ENCODE measurements at places on chromosomes 7 and 10. TPM values are rescaled to one million over a fixed set of nuclear protein-coding genes. Genes with fewer than 3 reads are reported as not detected.

DNA sequence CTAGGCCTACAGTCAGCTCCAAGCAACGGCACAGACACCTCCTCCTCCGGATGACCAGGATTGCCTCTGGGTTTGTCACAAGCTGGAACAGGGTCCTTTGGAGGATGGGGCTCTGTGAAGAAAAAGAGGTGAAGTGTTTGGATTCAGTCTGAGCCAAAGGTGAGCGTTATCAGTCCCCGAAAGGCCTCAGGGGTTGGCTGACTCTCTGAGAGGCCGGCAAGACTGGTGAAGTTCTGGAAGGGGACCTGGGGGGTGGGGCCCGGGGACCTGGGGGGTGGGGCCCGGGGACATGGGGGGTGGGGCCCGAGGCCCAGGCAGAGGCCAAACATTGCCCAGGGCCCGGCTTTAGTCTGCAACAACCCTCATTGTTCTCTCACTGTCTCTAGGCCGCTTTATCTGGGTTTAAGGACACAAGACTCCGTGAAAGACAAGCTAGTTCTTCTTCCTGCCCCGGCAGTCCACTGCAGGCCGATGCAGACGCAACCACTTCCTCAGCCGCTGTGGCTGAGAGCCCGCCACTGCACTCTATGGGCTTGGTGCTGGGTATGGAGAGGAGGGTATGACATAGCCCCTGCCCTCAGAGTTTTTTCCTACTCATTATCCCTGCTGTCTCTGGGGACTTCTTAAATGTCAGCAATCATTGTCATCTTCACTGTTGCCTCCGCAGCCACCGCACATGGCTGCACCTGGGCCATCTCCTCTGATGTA, 27.4 kb upstream of the PSAP start:
- DNase-seq = no peak
- H3K4me1 ChIP-seq = no peaks in the 10 kb centered on the region
- no peaks in the 10 kb centered on the region for H3K36me3 ChIP-seq
- H3K27me3 ChIP-seq = no peaks in the 10 kb centered on the region
- no peak overlapping the region for H3K27ac ChIP-seq

GRCh38 chr10:72295330-72295910, 21.7 kb downstream of the DDIT4 start:
- H3K27ac ChIP-seq = peak overlapping the region; percentile 98
- DNase-seq = no peak
- peaks cover 88% of the 10 kb centered on the region for H3K4me1 ChIP-seq

GRCh38 chr10:118957443-118957825, 72.1 kb upstream of the NANOS1 start:
- DNase-seq = no peak
- H3K4me1 ChIP-seq = peaks cover 9% of the 10 kb centered on the region
- no peaks in the 10 kb centered on the region for H3K36me3 ChIP-seq
- H3K27me3 ChIP-seq = no peaks in the 10 kb centered on the region
- no peak overlapping the region for H3K4me3 ChIP-seq

- H3K4me1 ChIP-seq = no peaks in the 10 kb centered on the region
- no peak overlapping the region for H3K4me3 ChIP-seq
These were observed 229.6 kb downstream of the NSUN6 start for GRCh38 chr10:18421726-18422293.

GRCh38 chr10:5143137-5143536, 41.8 kb downstream of the AKR1C8 start:
- no peak overlapping the region for H3K27ac ChIP-seq
- H3K27me3 ChIP-seq = no peaks in the 10 kb centered on the region
- no peak overlapping the region for H3K4me3 ChIP-seq
- no peak for DNase-seq
- H3K4me1 ChIP-seq = no peaks in the 10 kb centered on the region
- no peaks in the 10 kb centered on the region for H3K36me3 ChIP-seq

GRCh38 chr10:71112138-71112785, 100.1 kb upstream of the UNC5B start:
- H3K27me3 ChIP-seq = no peaks in the 10 kb centered on the region
- no peak for DNase-seq
- no peaks in the 10 kb centered on the region for H3K4me1 ChIP-seq
- no peaks in the 10 kb centered on the region for H3K36me3 ChIP-seq
- no peak overlapping the region for H3K4me3 ChIP-seq
- no peak overlapping the region for H3K27ac ChIP-seq

Gene MACROH2A2
- total RNA-seq = 41.4 TPM

DNA sequence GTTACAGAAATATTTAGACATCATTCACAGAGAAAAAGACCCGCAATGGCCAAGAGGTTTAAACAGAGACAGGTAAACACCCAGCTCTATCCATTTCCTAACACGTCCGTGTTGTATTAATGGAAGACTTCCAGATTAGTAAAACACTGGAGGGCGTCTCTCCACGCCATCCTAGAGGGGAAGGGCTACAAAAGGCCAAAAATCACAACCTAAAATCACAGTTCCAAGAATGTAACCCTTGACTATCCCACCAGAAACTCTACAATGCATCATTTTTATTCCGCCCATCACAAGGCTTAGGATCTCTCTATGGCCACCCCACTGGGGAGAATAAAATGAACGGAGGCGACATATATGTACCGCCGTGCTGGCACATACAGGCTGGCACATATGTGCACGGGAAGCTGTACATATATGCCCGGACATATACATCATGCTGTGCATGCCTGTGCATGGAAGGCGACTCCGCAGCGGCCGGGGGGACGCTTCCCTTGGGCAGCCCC, 734 bp downstream of the PCLO start:
- H3K4me3 ChIP-seq = peak overlapping the region; percentile 64
- H3K36me3 ChIP-seq = no peaks in the 10 kb centered on the region
- peaks cover 14% of the 10 kb centered on the region for H3K4me1 ChIP-seq
- H3K27ac ChIP-seq = peak overlapping the region; percentile 72
- DNase-seq = no peak
- no peaks in the 10 kb centered on the region for H3K27me3 ChIP-seq

DNA sequence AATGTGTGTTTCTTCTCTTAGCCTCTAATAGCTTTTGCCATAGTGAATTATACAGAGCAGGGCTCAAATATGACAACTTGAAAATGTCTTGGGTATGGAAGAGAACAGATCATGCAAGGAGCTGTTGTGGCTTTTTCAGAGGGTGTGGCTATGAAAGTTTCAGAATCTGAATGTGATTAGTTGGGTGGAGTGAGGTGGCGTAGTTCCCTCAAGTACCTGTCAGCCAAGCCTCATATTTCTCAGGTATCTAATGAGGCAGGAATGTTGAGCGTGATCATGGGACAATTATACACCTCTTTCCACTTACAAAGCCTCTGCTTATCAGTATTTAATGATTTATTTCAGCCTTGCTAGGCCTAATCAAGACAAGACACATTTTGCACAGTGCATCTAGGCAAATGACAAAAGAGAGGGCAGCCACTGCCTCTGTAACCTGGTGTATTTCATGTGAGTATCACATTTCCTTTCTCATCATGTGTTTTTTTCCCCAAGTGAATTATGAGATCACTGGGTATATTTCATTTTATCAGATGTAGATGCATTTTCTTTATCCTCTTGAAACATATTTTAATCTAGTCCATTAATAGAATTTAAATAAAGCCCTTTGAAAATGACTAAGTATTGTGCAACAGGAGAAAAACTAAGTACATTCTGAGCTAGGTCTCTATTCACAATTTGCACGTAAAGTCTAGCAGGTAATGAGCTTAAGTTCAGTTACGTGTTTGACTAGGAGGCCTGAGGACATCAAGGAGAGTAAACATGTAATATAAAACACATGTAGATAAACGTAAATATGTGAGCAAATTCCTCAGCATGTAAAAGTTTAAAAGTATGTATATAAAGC, 644.4 kb upstream of the IGFBP3 start:
- H3K4me3 ChIP-seq = no peak overlapping the region
- no peak overlapping the region for H3K27ac ChIP-seq
- DNase-seq = no peak
- H3K36me3 ChIP-seq = no peaks in the 10 kb centered on the region
- peaks cover 17% of the 10 kb centered on the region for H3K4me1 ChIP-seq
- no peaks in the 10 kb centered on the region for H3K27me3 ChIP-seq

- no peak overlapping the region for H3K4me3 ChIP-seq
- no peaks in the 10 kb centered on the region for H3K36me3 ChIP-seq
- peaks cover 86% of the 10 kb centered on the region for H3K4me1 ChIP-seq
- H3K27me3 ChIP-seq = no peaks in the 10 kb centered on the region
These were observed 293.9 kb downstream of the CCDC3 start for GRCh38 chr10:12707461-12708185.

- no peak for DNase-seq
- H3K4me1 ChIP-seq = no peaks in the 10 kb centered on the region
- H3K4me3 ChIP-seq = no peak overlapping the region
- H3K27ac ChIP-seq = no peak overlapping the region
- H3K27me3 ChIP-seq = no peaks in the 10 kb centered on the region
These were observed 79.7 kb downstream of the TBXAS1 start for GRCh38 chr7:139908792-139909191.

Gene LBX1
- total RNA-seq = not detected

DNA sequence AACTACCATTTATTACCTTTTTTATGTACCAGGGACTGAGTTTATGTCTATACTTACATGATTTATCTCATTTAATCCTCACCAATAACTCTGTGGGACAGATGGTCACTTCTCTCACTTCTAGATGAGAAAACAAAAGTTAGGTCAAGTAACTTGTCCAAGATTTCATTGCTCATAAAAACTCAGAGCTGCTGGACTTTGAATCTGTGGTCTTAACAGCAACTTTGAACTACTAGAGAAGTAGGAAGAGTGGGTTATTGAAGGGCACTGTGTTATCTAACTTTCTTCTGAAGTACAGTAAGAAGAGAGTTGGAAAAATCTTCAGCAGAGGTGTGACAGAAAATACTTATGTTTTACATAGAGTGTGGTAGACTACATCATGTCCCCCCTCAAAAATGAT, 214.2 kb upstream of the BMPER start:
- H3K4me1 ChIP-seq = no peaks in the 10 kb centered on the region
- H3K36me3 ChIP-seq = no peaks in the 10 kb centered on the region
- H3K27ac ChIP-seq = no peak overlapping the region
- no peaks in the 10 kb centered on the region for H3K27me3 ChIP-seq
- no peak overlapping the region for H3K4me3 ChIP-seq

Gene SH2D4B
- 0.22 TPM for total RNA-seq

GRCh38 chr7:37394158-37394557, 54.5 kb downstream of the ELMO1 start:
- DNase-seq = no peak
- H3K4me3 ChIP-seq = no peak overlapping the region
- H3K27ac ChIP-seq = no peak overlapping the region
- peaks cover 5% of the 10 kb centered on the region for H3K27me3 ChIP-seq
- no peaks in the 10 kb centered on the region for H3K4me1 ChIP-seq
- no peaks in the 10 kb centered on the region for H3K36me3 ChIP-seq

DNA sequence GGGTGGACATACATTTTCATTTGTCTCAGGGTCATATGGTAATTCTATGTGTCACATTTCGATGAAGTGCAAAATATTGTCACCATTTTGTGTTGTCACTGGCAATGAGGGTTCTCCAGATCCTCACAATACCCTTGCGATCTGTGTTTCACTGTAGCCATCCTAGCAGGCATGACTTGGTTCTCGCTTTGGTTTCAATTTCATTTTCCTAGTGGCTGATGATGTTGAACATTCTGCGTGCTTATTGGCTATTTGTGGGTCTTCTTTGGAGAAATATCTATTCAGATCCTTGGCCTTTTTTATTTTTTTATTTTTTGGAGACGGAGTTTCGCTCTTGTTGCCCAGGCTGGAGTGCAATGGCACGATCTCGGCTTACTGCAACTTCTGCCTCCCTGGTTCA, 24.8 kb upstream of the MNX1 start:
- no peak overlapping the region for H3K27ac ChIP-seq
- H3K27me3 ChIP-seq = no peaks in the 10 kb centered on the region
- peaks cover 9% of the 10 kb centered on the region for H3K4me1 ChIP-seq
- no peak for DNase-seq
- no peak overlapping the region for H3K4me3 ChIP-seq
- no peaks in the 10 kb centered on the region for H3K36me3 ChIP-seq

- H3K27ac ChIP-seq = no peak overlapping the region
- no peaks in the 10 kb centered on the region for H3K4me1 ChIP-seq
- H3K4me3 ChIP-seq = no peak overlapping the region
- DNase-seq = no peak
- peaks cover 5% of the 10 kb centered on the region for H3K27me3 ChIP-seq
These were observed 179.5 kb upstream of the PLXNA4 start for GRCh38 chr7:132755538-132756483.

DNA sequence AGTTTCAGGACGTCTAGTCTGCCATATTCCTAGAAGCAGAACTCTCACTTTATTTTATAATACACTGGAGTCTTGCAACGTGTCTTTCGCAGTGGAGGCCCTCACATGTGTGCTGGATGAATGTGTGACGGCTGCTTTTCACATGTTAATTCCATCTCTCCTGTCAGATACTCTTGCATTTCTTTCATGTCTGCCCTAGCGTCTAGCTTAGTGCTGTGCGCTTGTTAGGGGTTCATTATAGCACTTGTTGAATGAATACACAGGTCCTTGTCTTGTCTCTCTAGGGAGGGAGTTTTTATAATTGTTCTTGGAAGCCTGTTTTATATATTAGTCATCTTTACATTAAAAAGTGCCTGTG, 94.4 kb downstream of the MAP3K8 start:
- no peaks in the 10 kb centered on the region for H3K36me3 ChIP-seq
- no peaks in the 10 kb centered on the region for H3K27me3 ChIP-seq
- H3K4me3 ChIP-seq = no peak overlapping the region
- H3K4me1 ChIP-seq = no peaks in the 10 kb centered on the region

Gene OR2A7
- 8.1 TPM for total RNA-seq

DNA sequence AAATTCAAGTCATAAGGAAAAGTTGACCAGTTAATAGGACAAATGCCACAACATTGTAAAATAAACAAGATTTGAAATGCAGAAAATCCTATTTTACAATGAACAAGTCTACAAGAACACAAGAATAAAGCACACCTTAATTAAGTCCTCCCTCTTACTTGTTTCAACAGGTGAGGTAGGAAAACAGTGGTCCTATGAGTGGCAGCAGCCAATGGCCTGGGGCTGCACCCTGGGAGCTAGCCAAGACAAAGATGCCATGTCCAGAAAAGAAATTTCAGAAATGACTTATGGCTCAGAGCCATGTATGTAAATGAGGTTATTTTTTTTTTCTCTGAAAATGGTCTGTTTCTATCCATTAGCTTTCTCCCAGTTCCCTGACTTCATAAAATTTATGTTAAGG, 14.3 kb downstream of the KLLN start:
- peaks cover 13% of the 10 kb centered on the region for H3K4me1 ChIP-seq
- DNase-seq = no peak
- H3K36me3 ChIP-seq = no peaks in the 10 kb centered on the region
- H3K4me3 ChIP-seq = no peak overlapping the region
- no peaks in the 10 kb centered on the region for H3K27me3 ChIP-seq

Gene ZNF853
- total RNA-seq = 0.05 TPM

Gene SLC26A4
- 0.66 TPM for total RNA-seq

DNA sequence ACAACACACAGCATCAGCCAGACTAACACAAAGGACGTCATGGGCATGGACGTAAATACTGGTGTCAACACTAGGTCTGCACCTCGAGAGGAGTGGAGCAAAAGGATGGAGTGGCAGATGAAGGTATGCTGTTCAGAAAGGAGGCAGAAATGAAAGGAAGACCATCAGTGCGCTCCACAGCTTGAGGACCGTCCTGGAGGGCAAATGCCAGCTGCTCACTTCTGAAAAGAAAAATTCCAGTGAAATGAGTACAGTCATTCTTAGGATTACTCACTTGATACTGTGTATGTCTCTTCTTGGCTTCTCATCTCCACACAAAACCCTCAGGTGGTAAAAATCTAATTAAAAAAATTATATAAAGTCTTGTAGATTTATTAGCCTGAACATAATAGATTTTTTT, 44.8 kb downstream of the EGFR start:
- H3K4me1 ChIP-seq = peaks cover 69% of the 10 kb centered on the region
- H3K4me3 ChIP-seq = no peak overlapping the region
- no peak for DNase-seq
- H3K36me3 ChIP-seq = no peaks in the 10 kb centered on the region
- peak overlapping the region; percentile 70 for H3K27ac ChIP-seq
- no peaks in the 10 kb centered on the region for H3K27me3 ChIP-seq

Gene HTRA1
- 0.39 TPM for total RNA-seq

Gene HKDC1
- total RNA-seq = 1.7 TPM

- H3K36me3 ChIP-seq = no peaks in the 10 kb centered on the region
- no peak overlapping the region for H3K4me3 ChIP-seq
- no peaks in the 10 kb centered on the region for H3K27me3 ChIP-seq
These were observed 287.1 kb upstream of the NEBL start for GRCh38 chr10:21184216-21184615.

Data from HCT116 (cell line).